Colonic mucosa (tissue), 4 donors: ENCODE measurements at places on chromosomes 7 and 10. TPM values are rescaled to one million over a fixed set of nuclear protein-coding genes. Genes with fewer than 3 reads are reported as not detected.

The BLNK gene
- total RNA-seq, result 13.5 TPM

The CSTF2T gene
- total RNA-seq, result 14.5 TPM

The GRM8 gene
- 2.2 TPM for total RNA-seq

The KLHL7 gene
- 16.5 TPM for total RNA-seq

The HABP2 gene
- 0.79 TPM for total RNA-seq

The DENND2A gene
- 7.4 TPM for total RNA-seq

The SPDYE2 gene
- not detected for total RNA-seq

The UPK3BL2 gene
- total RNA-seq, result 9.0 TPM

The PRSS37 gene
- total RNA-seq, result not detected

The UTF1 gene
- not detected for total RNA-seq

The CHAT gene
- total RNA-seq, result 0.16 TPM

The CYP3A5 gene
- total RNA-seq, result 52.6 TPM

The ADAM8 gene
- total RNA-seq, result 5.7 TPM

The SHOC2 gene
- total RNA-seq, result 47.2 TPM

The MLXIPL gene
- total RNA-seq, result 15.7 TPM

The FGFR2 gene
- total RNA-seq, result 25.6 TPM

The ITIH5 gene
- total RNA-seq, result 2.2 TPM

GRCh38 chr7:139340808-139341057 lies 404 bp upstream of the FMC1 start:
- DNase-seq, result no peak

- no peak for DNase-seq
Measured at GRCh38 chr7:135388616-135389015, 121.3 kb downstream of the CNOT4 start.

GRCh38 chr10:115939101-115939854 lies 333.7 kb downstream of the GFRA1 start:
- no peak for DNase-seq

- peak; percentile 48 for DNase-seq
Measured at GRCh38 chr7:135745703-135746312, 2.8 kb downstream of the FAM180A start.

DNA sequence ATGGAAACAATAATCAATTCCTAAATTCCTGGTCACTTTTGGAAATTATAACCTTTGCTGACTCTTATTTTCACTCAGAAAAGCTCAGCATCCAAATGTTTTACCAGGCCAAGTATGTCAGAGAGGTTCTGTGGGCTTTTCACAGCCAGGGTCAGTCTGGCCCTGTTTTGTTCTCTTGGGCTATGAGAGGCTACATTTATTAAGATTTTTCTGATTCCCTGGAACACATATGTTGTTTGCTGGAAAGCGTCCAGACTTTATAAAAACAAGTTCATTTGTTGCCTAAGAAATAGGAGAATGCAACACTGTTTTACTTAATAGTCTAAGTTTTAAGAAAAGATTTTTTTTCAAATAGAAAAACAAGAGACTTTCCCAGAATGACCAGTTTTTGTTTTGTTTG lies 238.4 kb upstream of the PLXDC2 start:
- DNase-seq, result no peak

DNA sequence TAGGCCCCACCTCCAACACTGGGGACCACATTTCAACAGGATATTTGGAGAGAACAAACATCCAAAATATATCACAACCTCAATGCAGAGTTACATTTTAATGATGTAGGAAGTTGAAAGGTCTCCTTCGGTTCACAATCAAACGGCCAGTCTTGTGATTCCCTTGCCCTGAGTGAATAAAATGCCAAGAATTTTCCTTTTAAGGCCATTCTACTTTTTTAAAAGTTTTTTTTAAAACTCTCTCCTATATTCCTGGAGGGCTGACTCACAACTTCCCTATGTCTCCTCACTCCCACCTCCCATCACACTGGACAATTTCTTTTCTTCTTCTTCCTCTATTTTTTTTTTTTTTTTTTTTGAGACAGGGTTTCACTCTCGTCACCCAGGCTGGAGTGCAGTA lies 693.6 kb upstream of the AUTS2 start:
- no peak for DNase-seq

DNA sequence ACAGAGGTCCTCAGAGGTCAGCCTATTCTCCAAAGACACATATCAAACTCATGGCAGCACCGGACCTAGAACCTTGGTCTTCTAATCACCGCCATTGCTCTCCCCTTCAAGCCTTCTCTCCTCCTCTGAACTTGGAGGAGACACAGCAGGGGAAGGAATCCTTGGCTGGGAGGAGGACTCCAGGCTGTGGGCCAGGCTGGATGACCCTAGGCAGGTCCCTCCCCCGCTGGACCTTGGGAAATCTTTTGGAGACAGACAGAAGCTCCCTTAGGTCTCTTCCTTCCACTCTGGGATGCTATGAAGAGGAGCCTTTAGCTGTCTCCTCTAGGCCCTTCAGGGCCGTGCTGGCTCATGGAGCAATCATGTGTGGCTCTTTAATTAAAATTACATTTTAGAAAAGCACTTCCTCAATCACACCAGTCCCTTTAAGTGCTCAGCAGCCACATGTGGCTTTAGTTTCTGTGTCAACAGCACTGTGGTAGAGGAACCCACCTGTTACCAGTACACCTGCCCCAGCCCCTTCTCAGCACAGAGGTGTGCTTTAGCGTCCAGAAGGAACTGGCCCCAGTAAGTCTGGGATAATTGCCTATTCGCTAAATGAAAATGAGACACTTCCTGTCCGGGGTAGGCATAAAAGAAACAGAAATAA lies 238.2 kb downstream of the CELF2 start:
- DNase-seq, result no peak

GRCh38 chr7:12764458-12764891 lies 77.0 kb downstream of the ARL4A start:
- DNase-seq, result no peak

GRCh38 chr10:101818119-101818871 lies at the start of gene OGA:
Gene OGA, minus strand, starts transcription at chr10:101818444. Its CDS starts 422 bp downstream, at chr10:101818022.
- peak; percentile 99 for DNase-seq

- DNase-seq, result no peak
Measured at GRCh38 chr7:151382079-151382885, 27.6 kb downstream of the WDR86 start.

- peak; percentile 57 for DNase-seq
Measured at GRCh38 chr10:17023386-17024298, 106.0 kb downstream of the CUBN start.

GRCh38 chr7:14765731-14766130 lies 136.8 kb downstream of the DGKB start:
- no peak for DNase-seq

GRCh38 chr7:29538389-29538788 lies 25.2 kb upstream of the PRR15 start:
- no peak for DNase-seq

- no peak for DNase-seq
Measured at GRCh38 chr10:125455855-125456254, 227.1 kb downstream of the TEX36 start.

GRCh38 chr10:31678575-31679516 lies 249.8 kb downstream of the ARHGAP12 start:
- DNase-seq, result no peak

- DNase-seq, result no peak
Measured at GRCh38 chr10:79003183-79004100, 65.3 kb upstream of the ZMIZ1 start.

DNA sequence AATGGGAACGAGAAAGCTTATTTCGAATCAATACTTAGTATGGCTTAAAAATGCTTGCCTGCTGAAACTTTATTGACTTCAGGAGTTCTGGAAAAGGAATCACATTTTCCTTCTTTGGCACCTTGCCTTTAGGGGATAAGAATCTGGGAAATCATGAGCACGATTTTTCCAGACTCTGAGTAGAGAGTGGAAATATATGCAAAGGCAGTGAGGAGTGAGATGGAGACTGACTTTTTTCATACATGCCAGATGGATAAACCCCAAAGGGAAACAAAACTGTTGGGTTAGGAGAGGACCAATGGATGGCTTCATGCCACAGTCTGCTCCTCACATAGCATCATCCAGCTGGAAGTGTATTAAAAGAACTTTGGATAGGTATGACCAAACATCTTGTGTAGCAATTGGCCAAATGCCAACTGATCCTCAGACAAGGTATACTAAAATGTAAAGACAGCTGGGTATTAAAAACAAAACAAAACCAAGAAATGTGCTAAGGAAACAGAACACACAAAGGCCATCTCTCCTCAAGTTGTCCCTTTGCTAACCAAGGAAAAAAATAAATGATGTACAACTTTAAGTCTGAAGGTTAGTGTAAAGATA lies 1.7 kb downstream of the COL28A1 start:
- DNase-seq, result no peak

- DNase-seq, result no peak
Measured at GRCh38 chr10:61280303-61280702, 172.9 kb downstream of the TMEM26 start.

DNA sequence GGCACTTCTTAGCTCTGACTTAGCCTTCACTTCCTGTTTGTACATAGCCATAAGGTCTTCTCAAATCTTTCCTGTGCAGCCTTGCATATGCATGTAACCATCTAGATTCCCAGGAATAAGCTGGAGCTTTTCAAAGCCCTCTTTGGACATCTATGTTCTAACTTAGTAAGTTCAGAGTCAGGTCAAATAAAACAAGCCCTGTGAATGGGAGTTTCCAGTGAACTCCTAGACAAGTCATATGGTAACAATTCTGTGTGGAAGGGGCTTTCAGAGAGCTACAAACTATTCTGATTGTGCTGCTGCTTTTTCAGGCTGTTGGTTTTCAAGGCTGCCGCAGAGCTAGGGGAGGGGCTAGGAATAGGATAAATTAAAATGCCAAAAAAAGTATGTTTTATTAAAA lies 208.4 kb upstream of the AKR1E2 start:
- no peak for DNase-seq

- DNase-seq, result no peak
Measured at GRCh38 chr10:62177111-62177510, 91.5 kb downstream of the RTKN2 start.

DNA sequence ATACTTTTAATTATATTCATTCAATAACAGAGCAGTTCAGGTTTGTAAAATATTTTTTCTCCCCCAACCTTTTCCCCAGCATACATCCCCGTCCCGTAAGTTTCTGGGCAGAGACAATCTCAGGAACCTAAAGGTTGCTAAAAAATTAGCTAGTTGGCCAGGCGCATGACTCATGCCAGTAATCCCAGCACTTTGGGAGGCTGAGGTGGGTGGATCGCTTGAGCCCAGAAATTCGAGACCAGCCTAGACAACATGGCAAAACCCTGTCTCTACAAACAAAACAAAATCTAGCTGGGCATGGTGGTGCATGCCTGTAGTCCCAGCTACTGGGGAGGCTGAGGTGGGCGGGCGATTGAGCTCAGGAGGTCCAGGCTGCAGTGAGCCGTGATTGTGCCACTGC lies 40.2 kb downstream of the TCF7L2 start:
- no peak for DNase-seq

GRCh38 chr7:3533040-3533439 lies 232.0 kb downstream of the SDK1 start:
- no peak for DNase-seq

- DNase-seq, result no peak
Measured at GRCh38 chr7:48708635-48709034, 215.7 kb upstream of the CDC14C start.

- DNase-seq, result no peak
Measured at GRCh38 chr10:2476812-2477553, 590.4 kb upstream of the PFKP start.

GRCh38 chr7:155692317-155692716 lies 47.9 kb downstream of the RBM33 start:
- DNase-seq, result no peak

GRCh38 chr7:101927802-101928201 lies 110.4 kb downstream of the CUX1 start:
- no peak for DNase-seq

- no peak for DNase-seq
Measured at GRCh38 chr10:60878224-60878623, 65.8 kb downstream of the RHOBTB1 start.

DNA sequence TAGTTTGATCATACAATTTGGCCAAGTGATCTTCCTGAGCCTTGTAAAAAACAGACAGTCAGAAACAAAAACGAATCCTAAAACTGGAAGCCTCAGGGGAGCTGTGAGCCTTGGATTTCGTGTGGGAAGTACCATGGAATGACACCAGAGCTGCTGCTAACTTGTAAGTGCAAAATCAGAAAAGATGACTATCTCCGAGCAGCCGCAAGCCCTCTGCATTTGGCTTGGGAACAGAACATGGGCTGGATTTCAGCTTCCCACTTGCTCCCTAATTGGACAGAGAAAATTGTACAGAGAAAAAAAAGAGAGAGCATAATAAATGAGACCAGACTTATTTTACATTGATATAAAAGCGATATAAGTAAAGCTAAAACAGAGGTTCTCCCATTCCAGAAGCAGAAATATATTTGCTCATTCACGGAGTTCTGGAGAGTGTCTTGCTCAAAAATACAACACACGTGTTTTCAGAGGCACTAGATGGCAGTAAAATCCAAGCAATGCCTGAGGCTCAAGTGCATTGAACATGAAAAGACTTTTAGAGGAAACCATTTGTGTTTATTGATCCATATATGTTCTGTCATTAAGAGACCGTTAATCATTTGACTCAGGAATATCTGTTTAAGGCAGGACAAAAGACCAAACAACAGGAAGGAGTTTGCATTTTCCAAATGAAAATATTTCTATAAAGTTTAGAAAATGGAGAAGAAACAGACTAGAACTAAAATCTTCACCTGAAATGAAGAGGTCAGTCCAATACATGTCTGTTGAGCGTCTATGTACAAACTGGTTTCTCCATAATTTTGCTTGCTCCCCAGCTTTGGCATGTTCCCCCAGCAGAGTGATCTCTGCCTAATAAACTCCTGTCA lies 78.3 kb upstream of the SLC26A5 start:
- no peak for DNase-seq

- no peak for DNase-seq
Measured at GRCh38 chr7:105769901-105770628, 106.3 kb downstream of the ATXN7L1 start.

GRCh38 chr7:101077303-101078086 lies 7.8 kb upstream of the TRIM56 start:
- DNase-seq, result peak; percentile 90
